ENCODE measurements at places on chromosomes 7 and 10.

DNA sequence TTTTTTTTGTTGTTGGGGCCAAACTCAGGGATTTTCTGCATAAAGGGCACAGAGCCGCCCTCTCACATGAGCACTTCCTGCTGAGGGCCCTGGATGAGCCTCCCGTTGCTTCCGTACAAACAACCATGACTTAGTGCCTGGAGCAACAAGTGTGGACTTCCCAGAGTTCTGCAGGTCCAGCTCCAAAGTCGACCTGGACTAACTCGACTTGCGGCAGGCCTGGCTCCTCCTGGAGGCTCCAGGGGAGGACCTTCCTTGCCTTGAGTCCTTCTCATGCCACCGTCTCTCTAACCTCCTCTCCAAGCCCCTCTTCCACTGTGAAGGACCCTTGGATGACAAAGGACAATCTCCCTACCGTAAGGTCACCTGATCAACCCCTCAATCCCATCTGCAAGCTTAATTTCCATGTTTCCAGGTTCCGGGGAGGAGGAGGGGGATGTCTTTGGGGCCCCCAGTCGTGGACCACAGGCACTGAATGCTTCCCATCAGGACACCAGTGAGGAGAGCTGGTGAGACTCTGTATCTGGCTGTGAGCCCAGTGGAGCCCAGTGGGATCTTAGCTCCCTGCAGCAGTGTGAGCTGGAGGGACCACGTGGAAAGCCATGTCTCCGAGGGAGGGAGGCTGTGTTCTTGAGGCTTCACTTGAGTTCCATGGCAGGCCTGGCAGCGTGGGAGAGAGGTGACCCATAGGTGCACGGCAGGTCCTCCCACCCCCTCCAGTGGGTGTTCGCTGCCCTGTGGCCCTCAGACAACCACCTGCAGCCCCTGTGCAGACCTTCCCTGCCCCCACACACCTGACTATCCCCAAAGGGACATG lies 199.5 kb upstream of the PPP2R2D start:
- DNase-seq, result no peak

DNA sequence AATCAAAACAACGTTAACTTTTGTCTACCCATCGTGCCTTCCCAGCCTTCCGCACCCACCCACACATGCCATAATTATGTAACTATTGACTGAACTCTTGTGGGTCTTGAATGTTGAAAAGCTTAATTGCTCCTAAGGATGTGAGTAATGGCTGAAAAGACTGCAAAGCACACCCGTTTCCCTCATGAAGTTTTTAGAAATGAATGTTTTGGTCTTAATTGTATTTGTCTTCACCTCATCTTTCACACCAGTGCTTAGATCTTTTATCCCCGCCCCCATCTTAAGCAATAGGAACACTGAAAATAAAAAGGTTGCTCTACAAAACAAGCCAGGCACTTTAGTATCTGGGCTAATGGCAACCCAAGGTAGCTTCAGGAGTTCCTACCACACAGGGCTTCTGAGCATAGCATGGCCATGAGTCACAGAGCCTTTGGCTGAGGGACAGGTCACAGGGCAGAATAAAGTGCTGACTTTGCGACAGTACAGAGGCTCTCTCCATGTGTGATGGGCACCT lies 690.5 kb downstream of the PARD3 start:
- no peak for DNase-seq

DNA sequence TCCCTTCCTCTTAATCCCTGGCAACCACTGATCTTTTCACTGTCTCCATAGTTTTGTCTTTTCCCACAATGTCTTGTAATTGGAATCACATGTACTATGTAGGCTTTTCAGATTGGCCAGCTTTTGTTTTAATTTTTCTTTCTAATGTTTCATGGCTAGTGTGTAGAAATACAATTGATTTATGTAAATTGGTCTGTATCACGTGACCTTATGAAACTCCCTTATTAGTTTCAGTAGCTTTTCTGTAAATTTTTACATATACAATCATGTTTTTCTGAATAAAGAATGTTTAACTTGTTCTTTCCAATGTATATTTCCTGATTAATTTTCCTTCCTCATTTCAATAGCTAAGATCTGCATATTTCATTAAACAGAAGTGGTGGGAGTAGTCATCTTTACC lies 319.3 kb downstream of the MDFIC start:
- DNase-seq, result no peak

GRCh38 chr7:55409482-55410225 lies 44.5 kb downstream of the LANCL2 start:
- no peak for DNase-seq

GRCh38 chr7:37047260-37047659 lies 323.0 kb upstream of the AOAH start:
- no peak for DNase-seq

DNA sequence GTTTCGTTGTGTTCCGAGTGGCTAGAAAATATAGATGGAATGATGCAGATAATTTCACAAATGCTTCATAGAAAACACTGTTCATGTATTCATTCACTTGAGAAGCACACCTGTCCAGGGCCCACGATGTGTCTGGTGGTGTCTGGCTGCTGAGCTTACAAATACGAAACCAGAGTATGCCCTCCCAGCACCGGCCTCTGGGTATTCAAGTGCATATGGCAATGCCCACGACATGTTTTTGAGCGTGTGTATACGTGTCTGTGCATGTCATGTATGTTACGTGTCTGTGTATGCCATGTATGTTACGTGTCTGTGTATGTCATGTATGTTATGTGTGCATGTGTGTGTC lies 37.9 kb downstream of the IL2RA start:
- no peak for DNase-seq

- no peak for DNase-seq
These were observed 10.4 kb upstream of the NACAD start for GRCh38 chr7:45098983-45099839.

GRCh38 chr10:74814797-74815196 lies 11.6 kb upstream of the KAT6B start:
- no peak for DNase-seq
